ENCODE measurements at places on chromosomes 11 and 22. TPM values are rescaled to one million over a fixed set of nuclear protein-coding genes. Genes with fewer than 3 reads are reported as not detected.

- no peak for DNase-seq
Observed at GRCh38 chr11:67054346-67054835, 2.3 kb upstream of the RHOD start.

DNA sequence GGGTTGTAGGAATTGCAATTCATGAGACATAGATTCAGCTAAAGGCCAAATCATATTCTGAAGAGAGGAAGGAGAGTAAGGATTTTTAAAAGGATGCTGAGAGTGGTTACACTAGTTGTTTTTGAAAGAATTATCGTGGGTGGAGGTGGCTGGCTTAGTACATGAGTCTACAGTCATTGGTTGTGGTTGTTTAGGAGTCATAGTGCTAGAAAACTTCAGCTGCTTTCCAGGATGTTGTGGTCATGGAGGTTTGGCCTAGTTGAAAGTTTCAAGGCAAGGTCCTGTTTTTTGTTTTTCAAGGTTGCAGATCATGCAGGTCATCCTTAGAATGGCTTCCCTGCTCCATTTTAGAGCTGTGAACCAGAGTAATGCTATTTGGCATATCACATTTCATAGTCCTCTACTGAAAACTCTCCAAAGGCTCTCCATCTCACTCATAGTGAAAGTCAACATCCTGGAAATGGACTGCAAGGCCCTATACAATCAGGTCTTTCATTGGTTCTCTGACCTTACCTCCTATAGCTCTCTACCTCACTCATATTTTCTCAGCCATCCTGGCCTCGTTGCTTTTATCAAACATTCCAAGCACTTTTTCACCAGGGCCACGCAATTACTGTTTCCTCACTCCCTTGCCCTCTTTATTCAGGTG, 26.1 kb upstream of the ZBTB44 start:
- DNase-seq: no peak

- no peak for DNase-seq
Observed at GRCh38 chr11:84685976-84686375, 941.2 kb downstream of the DLG2 start.

DNA sequence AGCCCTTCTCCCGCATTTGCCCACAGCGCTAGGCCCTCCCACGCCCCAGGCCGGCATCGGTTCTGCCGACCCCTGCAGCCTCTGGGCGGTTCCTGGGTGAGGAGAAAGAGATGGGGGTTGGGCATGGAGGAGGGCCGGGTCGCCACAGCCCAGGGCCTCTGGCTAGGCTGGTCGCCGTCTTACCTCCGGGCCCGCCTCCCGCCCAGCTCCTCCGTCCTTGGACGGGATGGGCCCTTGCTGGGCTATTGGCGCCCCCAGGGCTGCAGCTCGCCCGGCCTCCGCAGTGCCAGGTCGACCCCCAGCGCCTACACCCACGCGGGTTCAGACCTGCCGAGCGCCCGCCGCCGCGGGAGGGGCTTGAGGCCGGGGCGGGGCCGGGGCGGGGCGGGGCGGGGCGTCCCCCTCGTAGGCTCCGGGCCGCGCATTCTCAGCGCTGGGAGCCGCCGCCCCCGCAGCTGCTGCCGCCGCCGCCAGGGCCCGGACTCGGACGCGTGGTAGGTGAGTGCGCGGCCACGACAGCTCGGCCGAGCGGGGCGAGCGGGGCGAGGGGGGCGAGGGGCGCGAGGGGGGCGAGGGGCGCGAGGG, at the start of gene CD151:
TSS of gene CD151 (plus strand) at position 424 of the 585 bp plus-strand sequence. CDS start 3,118 bp downstream, outside the sequence.
- DNase-seq: no peak

GRCh38 chr22:48566741-48567140, 1260.9 kb downstream of the BRD1 start:
- no peak for DNase-seq

- DNase-seq: no peak
Observed at GRCh38 chr11:93756748-93757147, 15.3 kb downstream of the C11orf54 start.

- DNase-seq: no peak
Observed at GRCh38 chr11:115656041-115656440, 151.8 kb upstream of the CADM1 start.

DNA sequence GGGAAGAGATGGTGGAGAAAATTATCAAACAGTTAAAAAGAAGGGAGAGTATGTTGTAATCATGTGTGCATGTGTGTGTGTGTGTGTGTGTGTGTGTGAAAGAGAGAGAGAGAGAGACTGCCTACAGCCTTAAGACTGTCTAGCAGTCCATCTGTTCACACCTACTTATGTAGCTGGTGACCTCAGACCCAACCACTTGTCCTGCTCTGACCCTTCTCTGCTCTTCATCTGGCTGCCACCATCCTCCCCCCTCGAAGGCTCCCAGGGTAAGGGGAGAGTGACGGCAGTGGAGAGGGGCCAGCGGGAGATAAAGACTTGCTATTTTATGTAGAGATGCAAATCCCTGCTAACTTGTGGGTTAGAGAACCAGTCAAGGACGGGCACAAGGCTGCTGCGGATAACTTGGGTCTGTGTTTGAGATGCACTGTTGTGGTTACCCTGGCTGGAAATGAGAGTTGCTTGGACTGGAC, 24.9 kb upstream of the GRAMD1B start:
- no peak for DNase-seq

- no peak for DNase-seq
Observed at GRCh38 chr11:130418210-130418609, 10.2 kb downstream of the ADAMTS8 start.

DNA sequence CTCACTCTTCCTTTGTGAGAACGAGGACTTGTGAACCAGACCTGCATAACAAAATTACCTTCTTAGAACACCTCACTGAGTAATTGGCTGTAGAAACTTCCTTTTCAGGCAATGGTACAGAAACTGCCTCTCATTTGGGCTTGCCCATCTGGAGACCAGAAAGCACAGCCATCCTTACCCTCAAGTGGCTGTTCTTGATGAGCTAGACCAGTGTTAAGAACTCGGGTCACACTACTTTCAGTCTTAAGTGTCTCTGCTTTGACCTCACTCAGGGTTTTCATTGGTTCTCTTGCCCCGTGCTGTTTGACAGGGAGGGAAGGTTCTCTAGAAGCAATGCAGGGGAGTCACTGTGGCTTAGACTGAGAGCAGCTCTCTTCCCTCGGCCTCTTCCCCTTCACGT, 29.3 kb downstream of the NAT10 start:
- DNase-seq: no peak

DNA sequence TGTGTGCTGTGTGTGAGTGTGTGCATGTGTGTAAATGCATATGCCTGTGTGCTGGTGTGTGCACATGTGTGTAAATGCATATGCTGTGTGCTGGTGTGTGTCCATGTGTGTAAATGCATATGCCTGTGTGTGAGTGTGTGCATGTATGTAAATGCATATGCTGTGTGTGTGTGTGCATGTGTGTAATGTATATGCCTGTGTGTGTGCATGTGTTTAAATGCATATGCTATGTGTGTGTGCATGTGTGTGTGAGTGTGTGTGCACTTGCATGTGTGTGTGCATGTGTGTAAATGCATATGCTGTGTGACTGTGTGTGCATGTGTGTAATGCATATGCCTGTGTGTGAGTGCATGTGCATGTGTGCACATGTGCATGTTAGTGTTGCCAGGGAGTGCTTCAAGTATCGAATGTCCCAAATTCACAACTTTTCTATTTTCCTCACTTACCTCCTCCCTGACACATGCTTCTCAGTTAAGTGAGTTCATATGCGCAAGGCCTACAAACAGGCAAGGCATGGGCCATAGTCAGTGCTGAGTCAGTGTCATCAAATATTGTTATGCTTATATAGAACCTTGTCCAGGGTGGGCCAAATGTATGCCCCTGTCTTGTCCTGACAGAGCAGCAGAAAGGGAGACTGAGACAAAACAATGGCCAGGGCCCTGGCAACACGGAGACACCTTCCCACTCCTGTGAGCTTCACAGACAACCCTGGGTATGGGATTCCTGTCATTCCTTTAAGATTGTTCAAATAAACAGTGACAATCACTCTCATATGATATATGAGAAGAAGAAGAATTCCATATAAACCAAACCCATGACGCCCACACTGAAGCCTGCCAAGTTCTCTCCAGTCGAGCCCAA, 38.6 kb downstream of the GGTLC2 start:
- DNase-seq: no peak

DNA sequence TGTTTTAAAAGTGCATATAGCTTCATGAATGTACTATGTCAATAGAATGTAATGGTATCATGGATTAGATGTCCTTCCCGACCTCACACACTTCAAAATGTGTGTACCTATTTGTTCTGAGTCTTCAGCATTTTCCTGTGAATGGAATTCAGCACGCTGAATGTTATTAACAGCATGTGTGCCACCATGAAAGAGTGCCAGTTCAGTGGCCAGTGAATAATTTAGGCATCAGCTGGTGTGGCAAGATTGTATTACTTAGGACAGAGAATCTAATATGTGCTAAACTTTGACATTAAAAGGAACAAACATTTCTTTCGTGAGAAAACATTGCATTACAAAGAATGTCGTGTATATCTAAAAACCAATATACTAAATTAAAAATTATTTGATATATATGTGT, 46.4 kb downstream of the HIPK3 start:
- DNase-seq: no peak

DNA sequence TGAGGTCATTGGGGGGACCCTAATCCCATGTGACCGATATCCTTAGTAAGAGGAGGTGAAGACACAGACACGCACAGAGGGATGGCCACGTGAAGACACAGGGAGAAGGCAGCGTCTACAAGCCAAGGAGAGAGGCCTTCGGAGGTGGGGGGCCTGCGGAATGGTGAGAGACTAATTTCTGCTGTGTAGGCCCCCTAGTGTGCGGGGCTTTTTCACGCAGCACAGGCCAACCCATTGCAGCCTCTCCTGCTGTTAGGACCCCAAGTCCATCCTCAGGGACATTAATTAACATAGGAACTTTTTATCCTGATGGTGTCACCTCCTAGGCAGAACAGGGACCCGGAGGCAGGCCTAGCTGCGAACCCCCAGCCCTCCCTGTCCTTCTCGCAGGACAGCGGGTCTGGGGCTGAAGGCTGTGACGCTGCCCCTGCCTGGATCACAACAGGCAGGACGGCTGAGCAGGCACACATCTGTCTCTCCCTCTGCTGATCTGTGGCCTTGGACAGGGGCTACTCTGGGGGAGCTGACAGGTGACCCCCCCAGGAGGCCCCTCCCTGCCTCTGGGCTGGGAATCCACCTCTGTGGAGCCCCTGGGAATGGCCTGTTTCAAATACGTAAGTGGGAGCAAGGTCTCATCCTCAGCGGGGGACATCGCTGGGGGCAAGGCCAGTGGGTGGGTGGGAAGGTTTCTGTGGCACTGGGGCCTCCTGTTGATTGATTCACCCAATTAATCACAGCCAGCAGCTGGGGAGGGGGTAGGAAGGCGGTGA, 7.9 kb downstream of the ASCL2 start:
- no peak for DNase-seq

GRCh38 chr11:71097506-71098240, 154.7 kb downstream of the SHANK2 start:
- DNase-seq: no peak

- no peak for DNase-seq
Observed at GRCh38 chr11:115325523-115325922, 178.7 kb downstream of the CADM1 start.

- no peak for DNase-seq
Observed at GRCh38 chr11:96925862-96926261, 536.0 kb downstream of the JRKL start.

DNA sequence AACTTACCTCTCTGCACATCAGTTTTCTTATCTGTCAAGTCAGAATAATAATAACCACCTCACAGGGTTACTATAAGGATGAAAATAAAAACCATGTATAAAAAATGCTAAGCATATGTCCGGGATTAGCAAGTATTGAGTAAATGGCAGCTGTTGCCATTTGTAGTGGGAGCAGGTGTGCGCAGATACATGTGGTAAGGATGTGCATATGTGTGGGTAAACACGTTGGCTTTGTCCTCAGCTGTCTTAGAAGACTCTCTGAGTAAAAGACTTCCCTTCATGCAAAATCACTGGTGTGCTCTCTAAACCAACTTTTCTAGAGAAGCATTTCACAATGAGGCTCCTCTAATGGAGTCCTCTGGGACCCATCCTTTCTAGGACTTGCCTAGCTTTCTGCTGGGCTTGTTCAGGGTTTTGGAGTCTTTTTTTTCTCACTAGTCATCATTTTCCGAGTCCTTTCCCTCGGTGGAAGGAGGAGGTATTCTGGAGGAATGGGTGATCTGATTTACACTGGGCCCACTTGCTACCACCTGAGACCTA, 62.4 kb downstream of the NELL1 start:
- DNase-seq: no peak

CRYBA4 gene
- not detected for total RNA-seq

RANGAP1 gene
- 44.2 TPM for total RNA-seq

TMEM45B gene
- total RNA-seq: not detected

LDLRAD3 gene
- total RNA-seq: 10.7 TPM

FGF4 gene
- total RNA-seq: not detected

ALDH3B1 gene
- 60.8 TPM for total RNA-seq

NEFH gene
- total RNA-seq: not detected

CRKL gene
- total RNA-seq: 39.5 TPM

SLC22A9 gene
- not detected for total RNA-seq

PGR gene
- total RNA-seq: 0.26 TPM

CASP4 gene
- total RNA-seq: 146 TPM

ZBTB44 gene
- total RNA-seq: 21.1 TPM

C11orf42 gene
- not detected for total RNA-seq

LRRN4CL gene
- total RNA-seq: 0.02 TPM
